ENCODE measurements at places on chromosomes 5 and 9. TPM values are rescaled to one million over a fixed set of nuclear protein-coding genes. Genes with fewer than 3 reads are reported as not detected.
A peak's percentile ranks its signal among the peaks of the same experiment; 100 is the strongest.

The ZNF354C gene
- 9.4 TPM for total RNA-seq

GRCh38 chr5:124071039-124071438 is 559.1 kb downstream of the CSNK1G3 start:
- DNase-seq: no peak

DNA sequence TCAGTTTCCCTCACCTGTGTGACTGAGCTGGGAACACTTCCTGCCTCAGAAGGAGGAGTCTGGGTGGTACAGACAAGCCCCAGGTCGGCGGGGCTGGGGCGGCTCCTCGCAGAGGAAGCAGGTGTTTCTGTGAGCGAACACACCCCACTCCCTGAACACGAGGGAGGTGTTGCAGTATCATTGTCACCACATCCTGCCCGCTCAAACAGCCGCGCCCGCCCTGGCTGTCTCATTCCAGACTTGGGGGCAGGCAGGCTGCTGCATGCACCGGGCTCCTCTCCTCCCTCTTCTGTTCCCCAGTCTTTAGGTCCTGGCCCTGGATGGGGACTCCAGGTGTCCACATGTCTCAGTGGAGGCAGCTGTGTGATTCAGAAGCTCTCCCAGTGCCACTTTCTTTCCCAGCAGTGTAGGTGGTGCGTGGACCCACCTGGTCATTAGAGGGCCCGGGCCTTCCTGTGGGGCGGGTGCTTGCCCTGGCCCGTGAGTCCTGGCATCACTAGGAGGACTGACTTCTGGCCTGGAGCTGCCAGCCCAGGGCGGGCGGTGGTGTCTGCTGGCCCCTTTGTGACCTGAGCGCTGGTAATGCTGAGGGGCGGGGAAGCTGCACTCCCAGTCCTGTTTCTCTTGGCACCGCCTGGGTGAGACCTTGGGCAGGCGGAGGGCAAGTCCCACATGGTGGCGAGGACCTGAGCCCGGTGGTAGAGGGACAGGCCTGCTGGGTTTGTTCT is 18.3 kb upstream of the PHYHD1 start:
- DNase-seq: peak; percentile 87

The LSM11 gene
- 6.1 TPM for total RNA-seq

DNA sequence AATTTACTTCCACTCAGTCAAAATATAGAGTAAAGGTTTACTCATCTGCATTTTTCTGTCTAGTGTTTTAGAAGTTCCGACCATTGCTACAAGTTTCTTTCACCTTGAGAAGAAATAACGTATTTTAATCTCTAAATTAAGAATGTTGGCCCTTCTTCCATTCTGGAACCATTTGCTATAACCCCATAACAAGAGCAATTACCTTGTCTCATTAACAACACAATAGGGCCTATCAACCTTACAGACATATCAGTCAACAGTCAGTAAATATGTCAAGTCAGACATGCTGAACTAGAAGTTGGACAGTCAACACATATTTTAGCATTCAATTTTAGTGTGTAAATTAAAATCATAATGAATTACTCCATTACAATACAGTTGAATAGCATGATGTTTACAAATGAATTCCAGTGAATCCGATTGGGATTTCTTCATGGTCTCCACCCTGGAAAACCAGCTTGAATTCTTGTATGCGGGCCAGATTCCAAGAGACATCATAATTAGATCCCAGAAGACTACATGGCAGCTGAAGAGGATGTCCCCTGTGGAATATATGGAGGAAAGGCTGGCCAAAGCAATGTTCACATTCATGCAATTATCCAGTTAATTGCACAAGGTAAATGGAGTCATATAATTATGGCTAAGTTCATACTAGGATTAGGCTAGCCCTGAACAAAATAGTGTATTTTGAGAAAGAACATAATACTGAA is 196.2 kb upstream of the TARS1 start:
- DNase-seq: no peak

DNA sequence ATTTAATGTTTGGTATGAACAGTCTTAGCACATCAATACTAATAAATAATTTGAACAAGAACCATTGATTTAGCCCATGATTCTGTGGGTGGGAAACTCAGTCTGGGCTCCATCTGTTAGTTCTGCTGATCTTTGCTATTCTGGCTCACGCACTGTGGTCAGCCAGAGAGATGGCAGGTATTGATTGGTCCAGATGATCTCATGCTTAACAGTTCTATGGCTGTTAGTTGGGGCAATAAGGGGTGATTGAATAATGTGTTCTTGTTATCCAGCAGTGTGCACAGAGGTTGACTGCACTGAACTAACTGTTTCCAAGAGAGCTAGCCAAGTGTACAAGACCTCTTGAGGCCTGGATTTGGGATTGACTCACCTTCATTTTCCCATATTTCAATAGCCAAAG is 824.3 kb downstream of the SEMA5A start:
- no peak for DNase-seq

The ATP6V0E1 gene
- total RNA-seq: 142 TPM

All from activated naive CD8-positive, alpha-beta T cell treated with anti-CD3 and anti-CD28 coated beads, Interleukin-2, amount 10 ng/mL, durations not matched to agents 7 days and 5 days (primary cell).